ENCODE measurements at places on chromosomes 7 and 10. TPM values are rescaled to one million over a fixed set of nuclear protein-coding genes. Genes with fewer than 3 reads are reported as not detected.

Gene RBP4
- 4.2 TPM for total RNA-seq

Gene STEAP1B
- 0.69 TPM for total RNA-seq

Gene MMD2
- total RNA-seq: not detected

Gene LIPK
- total RNA-seq: not detected

Gene IDI2
- not detected for total RNA-seq

Gene IKZF1
- total RNA-seq: 3.7 TPM

Gene MMP21
- total RNA-seq: not detected

Gene ASB10
- total RNA-seq: 46.1 TPM

Gene PRPS1L1
- total RNA-seq: not detected

Gene KCNH2
- total RNA-seq: 107 TPM

Gene GIMAP6
- 31.5 TPM for total RNA-seq

Gene PNLIPRP3
- total RNA-seq: not detected

Gene SPAM1
- total RNA-seq: not detected

Gene HOXA7
- not detected for total RNA-seq

Gene MACC1
- 0.05 TPM for total RNA-seq

Gene ASNS
- 7.5 TPM for total RNA-seq

Gene NKX6-2
- not detected for total RNA-seq

Gene GPNMB
- total RNA-seq: 339 TPM

Gene ASB13
- 16.4 TPM for total RNA-seq

Gene MYL10
- not detected for total RNA-seq

Gene VWA2
- total RNA-seq: not detected

Gene PDE6C
- total RNA-seq: not detected

Gene EMX2
- 0.42 TPM for total RNA-seq
